ENCODE measurements at places on chromosomes 6 and 20.

GRCh38 chr6:53630533-53631226 is 34.9 kb downstream of the KLHL31 start:
- peak; percentile 63 for DNase-seq

DNA sequence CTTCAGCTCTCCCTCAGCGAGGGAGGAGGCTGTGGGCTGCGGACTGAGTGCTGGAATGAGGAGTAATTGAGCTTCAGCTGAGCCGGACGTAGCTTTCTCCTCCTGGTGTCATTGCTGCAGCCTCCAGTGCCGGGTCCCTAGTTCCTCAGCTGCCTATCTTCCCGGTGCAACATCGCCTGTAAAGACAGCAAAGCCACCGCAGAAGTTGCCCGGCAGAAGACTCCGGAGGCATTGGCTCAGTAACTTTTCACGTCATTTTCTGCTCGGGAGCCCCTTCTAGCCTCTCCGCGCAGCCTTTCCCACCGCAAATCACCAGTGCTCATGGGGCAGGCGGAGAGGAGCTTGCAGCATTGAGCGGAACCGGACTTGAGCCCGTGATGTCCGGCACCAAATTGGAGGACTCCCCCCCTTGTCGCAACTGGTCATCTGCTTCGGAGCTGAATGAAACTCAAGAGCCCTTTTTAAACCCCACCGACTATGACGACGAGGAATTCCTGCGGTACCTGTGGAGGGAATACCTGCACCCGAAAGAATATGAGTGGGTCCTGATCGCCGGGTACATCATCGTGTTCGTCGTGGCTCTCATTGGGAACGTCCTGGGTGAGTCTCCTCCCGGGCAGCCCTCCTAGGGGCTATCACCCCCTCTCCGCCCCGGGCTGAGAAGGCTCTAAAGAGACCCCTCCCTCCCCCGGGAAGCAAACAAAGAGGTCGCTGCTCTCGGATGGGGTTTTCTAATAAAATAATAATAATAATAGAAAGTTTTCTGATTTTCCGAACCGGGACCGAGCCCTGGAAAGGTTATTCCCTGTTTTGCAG is at the start of gene HCRTR2:
HCRTR2 (plus strand) TSS at position 305 of the 816 bp plus-strand sequence; CDS start at position 378, 73 bp downstream.
- no peak for DNase-seq

DNA sequence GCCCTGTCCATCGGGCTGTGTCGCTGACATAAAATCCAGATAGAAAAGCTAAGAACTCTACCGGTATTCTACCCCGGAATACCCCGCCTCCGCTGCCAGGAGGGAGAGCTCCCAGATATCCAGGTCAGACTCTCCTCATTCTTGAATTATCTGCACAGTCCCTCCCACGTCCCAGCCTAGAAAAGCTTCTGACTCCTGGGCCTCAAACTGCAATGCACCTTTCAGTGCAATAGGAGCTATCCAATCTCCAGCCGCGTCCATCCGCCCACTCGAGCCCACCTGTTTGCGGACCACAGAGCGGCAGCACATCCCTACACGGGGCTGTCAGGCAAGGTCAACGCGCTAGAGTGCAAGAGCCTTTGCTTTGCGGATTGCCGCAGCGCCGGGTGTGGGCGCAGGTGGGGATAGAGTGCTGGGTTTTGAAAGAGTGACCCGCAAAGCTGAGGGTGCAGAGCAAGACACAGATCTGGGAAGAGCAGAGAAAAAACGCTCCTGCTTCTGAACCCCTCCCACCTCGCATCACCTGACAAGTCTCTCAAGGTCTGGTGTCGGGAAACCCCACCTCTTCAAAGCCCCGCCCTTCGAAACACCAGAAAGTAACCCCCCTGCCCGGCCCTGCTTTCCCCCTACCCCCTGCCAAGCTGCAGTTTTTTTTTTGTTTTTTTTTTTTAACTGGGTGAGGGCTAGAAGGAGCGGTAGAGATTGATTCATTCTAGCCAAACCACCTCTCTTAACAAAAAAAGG is 1.3 kb downstream of the TAPBP start:
- DNase-seq = no peak

DNA sequence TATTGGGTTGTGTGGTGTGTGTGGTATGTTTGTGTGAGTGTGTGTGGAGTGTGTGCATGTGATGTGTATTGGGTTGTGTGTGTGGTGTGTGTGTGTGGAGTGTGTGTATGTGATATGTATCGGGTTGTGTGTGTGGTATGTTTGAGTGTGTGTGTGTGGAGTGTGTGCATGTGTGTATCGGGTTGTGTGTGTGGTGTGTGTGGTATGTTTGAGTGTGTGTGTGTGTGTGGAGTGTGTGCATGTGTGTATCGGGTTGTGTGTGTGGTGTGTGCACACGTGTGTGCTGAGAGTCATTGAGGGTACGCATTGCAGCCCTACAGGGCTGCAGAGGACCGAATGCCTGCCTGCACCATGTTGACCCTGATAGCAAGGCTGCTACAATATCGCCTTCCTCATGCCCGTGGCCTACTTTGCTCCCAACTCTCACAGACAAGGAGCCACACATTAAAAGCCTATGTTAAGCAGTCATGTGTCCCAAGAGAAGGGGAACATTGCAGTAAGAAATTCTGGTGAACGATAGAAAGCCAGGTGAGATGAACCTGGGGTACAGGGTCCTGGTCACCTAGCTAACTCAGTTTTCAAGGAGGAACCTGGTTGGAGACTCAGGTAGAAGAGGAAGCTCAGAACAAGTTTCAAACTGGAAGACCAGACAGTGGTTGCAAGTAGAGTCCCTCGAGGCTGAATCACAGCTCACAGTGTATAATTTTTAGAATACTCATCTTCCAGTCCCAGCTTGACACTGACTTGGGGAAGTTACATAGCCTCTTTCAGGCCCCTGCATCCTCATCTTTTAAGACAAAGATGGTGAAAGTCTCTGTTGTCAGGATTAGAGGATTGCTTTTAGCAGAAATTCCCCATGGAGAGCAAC is 45.7 kb upstream of the TMEM170B start:
- no peak for DNase-seq
